BJ (cell line): ENCODE measurements at places on chromosomes 4 and X.

DNA sequence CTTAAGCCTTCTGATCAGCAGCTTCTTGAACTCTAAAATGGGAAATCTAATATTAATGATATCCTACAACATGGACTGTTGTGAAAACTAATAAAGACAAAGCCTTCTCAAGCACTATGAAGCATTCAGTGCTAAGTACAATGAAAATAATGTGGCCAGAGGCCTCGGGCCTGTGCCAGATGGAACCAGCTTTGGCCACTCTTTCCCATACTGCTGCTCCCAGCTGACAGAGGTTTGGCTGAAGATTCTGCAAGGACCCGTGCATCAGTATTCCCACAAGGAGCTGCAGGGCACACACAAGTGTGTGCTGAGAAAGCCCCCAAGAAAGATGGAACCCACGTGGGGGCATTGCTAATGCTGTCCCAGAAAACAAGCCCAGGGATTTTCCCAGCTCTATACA lies 60.5 kb upstream of the RPL34 start:
- no peak for DNase-seq

DNA sequence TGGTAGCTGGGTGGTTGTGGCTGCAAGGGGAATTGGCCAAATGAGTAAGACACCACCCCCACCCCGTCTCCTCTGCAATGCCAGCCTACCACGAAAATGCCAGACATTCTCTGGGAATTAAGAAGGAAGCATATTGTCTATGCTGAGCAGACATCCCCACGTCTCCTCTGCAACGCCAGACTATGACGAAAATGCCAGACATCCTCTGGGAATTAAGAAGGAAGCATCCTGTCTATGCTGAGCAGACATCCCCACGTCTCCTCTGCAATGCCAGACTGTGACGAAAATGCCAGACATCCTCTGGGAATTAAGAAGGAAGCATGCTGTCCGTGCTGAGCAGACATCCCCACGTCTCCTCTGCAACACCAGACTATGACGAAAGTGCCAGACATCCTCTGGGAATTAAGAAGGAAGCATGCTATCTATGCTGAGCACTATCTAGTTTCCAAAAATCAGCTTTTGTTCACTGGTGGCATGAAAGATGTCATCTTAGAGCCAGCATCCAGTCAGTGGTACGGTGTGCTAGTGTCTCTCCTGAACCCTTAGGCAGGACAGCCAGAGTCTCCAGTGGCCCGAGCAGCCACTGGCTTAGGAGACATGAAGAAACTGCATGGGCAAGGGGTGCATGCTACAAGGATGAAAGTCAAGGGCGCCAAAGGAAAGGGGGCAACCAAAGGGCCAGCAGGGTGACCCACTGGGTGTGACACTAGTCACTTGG lies 339.8 kb upstream of the FRG1 start:
- no peak for DNase-seq

DNA sequence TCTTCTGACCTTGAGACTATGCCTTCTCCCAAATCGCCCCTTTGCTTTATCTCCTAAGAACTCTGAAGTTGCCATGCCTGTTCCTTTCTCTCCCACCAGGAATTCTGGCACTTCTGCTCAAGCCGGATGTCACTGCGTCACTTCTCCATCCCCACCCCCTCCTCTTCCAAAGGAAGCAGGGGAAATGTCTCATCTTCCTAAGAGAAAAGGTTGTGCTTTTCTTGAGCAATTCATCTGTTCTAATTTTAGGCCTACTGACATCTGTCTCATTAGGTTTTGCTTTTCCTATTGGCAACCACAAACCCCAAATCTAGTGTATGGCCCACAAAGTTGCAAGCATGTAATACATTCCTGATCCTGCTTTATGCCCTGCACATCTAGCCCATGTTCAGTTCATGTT lies 163.1 kb upstream of the PLAC1 start:
- DNase-seq = no peak

DNA sequence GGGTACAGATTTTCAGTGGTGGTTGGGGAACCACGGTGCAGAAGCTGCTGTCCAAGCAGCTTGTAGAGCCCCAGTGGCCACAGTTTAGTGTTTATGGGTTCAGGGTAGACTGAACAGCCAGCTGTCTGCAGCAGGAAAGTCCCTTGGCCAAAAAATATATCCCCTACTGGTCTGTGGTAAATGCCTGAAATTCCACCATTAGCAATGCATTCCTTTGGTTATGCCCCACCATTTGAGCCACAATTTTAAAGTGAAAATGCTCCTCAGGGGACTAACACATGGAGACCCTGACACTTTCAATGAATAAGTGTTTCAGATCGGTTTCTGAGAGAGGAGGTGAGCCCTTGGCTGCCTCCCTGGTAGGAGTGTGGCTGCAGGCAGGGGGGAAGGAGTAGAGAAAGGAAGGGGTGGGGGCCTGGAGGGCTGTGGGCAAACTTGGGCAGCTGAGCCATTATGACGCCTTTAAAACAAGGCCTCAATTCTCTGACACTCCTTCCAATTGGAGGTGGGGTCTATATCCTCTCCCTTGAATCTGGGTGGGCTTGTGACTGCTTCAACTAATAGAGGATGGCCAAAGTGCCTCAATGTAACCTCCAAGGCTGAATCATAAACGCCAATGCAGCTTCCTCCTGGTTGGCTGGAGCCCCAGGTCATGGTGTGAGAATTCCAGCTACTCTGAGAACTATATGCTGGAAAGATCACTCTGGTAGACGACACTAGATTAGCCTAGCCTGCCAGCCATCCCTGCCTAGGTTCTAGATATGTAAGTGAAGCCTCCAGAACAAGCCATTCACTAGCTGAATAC lies 75.8 kb upstream of the ATP6AP2 start:
- DNase-seq = peak; percentile 43
